AG04450 (cell line): ENCODE measurements at places on chromosomes 2 and 18.

DNA sequence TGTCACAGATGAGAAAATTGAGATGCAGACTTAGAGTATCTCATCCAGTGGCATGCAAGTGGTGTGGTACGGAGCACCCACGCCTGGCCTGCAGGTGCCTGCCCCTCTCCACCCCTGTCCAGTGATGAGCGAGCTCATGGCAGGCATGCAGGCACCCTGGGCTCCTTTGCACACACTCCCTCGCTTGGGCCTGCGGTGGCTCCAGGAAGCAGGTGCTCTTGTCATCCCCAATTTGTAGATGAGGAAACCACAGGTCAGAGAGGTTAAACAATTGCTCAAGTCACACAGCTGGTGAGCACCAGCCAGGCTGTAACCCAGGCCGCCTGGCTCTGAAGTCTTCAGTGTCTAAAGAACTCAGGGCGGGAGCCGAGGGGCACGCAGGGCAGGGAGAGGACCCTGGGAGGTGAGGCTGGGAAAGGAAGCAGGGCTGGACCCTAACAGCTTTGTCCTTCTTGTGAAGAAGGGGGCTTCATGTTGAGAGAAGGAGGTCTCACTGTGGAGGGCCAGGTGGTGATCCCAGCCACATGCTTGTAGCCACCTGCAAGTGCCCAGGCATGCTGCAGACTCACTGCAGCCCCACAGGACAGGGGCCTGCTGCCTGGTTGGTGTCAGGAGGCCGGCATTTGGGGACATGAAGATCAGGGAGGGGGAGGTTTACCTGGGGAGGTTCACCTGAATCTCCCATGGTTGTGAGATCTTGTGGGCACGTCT is 166.2 kb downstream of the SH3RF3 start:
- no peak for DNase-seq

DNA sequence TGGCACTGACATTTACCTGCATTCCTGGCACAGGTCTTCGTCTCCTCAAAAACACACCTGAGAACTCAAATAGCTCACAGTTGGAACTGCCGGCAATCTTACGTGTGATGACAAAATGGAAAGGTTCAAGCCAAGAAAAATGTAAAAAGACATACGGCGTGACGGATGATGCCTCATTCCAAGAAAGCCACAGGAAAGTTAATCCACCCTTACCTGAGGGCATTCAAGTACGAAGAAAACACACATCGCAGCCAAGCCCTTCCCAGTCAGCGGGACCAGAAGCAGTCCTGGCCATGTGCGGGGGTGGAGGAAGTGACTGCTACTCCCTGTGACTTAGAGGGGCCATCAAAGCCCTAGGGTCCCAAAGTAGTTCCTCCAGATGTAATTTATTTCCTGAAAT is 986.3 kb upstream of the CELF4 start:
- DNase-seq, result no peak

- no peak for DNase-seq
Observed at GRCh38 chr2:180474716-180475115, 467.6 kb upstream of the CWC22 start.

GRCh38 chr18:4781873-4782272 is 326.8 kb upstream of the DLGAP1 start:
- DNase-seq, result no peak

DNA sequence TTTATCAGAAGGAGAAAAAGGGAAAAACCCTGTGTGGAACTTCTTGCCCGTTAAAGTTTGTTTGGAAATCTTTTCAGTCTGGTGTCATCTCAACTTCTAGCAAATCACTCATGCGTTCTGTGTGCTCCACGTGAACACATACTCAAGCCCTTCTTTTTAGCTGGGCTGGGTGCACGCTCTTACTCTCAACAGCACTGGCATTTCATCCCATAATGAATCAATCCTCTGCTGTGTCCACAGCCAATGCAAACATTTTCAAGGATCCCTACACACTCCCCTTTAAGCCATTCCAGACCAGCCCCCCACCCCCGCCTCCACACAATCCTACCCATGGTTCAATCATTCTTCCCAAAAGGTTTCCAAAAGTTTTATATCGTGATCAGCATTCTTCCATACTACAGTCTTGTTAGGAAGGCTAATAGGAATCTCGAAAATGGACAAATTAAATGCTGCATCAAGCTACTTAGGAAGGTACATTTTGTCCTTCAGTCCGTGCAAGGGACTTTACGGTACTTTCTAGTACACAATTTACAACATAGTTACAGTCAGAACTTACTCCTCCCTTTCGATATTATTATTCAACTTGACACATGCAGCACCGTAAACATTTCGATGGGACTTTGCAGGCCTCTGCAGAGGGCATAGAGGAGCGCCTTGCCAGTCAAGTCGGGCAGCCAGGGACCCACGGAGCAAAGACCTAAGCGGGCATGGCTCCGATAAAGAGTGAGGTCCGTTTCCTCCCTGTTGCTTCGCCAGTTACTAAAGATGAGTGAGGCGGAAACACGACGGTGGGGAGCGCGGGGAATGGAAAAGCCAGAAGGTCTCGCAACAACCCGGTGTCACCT is 1.4 kb downstream of the PTGR3 start:
- no peak for DNase-seq

DNA sequence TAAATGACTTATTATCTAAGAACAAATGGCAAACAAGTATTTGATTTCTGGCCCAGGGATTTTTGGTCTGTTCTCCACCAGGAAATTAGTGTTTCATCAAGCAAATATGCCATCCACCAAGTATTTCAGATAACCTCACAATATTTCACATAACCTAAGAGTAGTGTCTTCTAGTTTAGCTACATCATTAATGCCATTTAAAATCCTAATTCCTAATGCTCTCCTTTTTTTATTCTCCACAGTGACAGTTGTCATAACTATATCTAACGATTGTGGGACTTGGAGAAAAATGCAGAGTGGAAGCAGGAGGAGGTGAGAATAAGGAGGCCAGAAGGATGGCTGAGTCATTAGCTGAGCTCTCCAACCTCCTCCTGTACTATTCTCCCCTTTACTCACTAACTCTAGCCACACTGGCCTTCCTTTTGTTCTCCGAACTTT is 58.5 kb upstream of the CTLA4 start:
- no peak for DNase-seq

- DNase-seq, result no peak
Observed at GRCh38 chr2:70698847-70699246, 69.2 kb downstream of the ADD2 start.

GRCh38 chr2:49000695-49001094 is 153.6 kb downstream of the FSHR start:
- no peak for DNase-seq

GRCh38 chr2:101361522-101361921 is 25.8 kb downstream of the CREG2 start:
- no peak for DNase-seq

- no peak for DNase-seq
Observed at GRCh38 chr2:101794141-101794540, 96.6 kb downstream of the MAP4K4 start.

DNA sequence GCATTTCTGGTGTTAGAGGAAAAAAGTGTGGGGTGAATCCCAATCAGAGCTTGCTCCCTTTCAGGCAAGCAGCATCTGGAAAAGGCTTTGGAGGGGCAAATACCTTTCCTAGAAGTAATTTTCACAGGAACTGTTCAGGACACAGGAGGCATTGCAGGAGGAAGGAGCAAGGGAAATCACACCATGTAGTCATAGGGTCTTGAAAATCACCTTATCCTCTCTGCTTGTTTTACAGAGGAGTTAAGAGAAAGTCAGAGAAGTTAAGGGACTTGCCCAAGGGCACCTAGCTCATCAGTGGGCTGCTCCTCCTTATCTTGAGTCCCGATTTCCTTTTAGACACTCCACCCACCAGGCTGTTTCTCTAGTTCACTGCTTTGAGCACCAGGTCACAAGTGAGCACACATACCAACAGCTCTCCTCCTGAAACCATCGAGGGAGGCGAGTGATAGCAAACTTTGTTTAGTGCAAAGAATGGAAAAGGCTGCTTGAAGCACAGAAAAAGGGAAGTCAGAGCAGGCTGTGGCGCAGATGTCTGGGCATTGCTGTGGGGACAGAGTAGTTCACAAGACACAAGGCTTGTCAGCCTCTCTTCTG is 89.2 kb upstream of the CXCR4 start:
- no peak for DNase-seq

DNA sequence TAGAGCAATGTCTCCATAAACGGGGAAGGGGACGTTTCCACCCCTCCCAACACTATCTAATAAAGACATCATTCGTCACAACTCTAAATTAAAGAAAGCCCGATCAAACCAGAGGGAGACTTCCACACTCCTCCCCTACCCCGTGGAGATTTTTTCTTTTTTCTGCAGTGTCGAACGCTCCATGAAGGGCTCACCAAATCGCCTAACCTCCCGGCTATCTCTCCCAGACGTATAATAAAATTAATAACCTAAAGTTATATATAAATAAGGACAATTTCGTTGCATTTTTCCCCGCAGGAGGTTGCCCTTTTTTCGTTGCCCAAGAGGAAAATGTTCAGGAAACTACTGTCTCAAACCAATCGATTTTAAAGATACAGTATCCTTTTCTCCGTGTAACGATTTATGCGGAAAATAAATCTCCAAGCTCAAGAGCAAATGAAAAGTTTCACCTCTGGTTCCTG is 2.4 kb downstream of the EVX2 start:
- no peak for DNase-seq

- no peak for DNase-seq
Observed at GRCh38 chr2:228048838-228049490, 132.5 kb downstream of the SPHKAP start.

- DNase-seq, result peak; percentile 45
Observed at GRCh38 chr2:69741575-69742321, at the start of gene ANXA4. TSS of gene ANXA4 (plus strand) at chr2:69742134. CDS start at chr2:69781566, 39,432 bp downstream.

- no peak for DNase-seq
Observed at GRCh38 chr2:108986916-108987510, 2.0 kb downstream of the EDAR start.

DNA sequence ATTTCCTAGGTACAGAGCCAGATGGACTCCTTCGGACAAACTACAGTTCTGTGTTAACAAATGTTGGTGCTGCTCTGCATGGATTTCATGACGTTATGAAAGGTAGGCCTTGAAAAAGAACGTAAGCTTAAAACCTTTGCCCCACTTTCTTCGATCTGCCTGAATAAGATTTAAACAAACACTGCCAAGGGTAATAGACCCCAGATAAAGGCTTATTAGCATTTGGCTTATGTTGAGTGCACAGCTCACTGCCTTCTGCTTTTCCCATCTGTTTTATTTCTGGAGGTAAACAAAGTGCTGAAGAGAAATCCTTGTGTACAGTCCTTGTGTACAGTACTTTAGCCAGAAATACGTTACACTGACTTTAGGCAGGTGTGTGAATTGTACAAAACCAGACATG is 50.0 kb upstream of the STON1 start:
- no peak for DNase-seq

DNA sequence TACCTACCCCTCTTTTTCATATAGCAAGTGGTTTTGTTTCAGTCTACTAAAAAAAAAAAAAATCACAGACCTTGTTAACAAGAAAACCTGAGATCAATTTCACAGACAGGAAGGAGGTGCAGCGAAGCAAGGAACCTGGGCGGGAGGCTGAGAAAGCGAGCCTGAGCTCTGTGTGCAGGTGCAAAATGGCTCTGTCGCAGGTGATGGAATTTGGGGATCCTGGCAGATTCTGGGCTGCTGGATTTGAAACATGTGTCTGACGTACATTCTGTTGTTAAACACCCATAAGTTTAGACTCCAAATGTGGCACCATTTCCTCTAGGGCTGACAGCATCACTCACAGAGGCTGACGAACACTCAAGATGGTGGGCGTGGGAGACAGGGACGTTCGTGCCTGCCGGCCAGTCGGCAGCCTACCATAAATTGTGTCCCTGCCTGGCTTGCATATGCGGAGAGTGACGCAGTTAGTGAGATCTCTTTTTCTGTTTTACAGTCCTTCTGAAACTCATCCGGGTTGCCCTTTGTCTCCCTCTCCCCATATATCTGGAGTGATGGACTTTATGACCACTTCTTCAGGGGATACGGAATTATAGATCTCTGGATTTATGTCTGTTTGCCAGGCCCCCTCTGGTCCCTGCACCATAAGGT is 8.8 kb upstream of the DDX1 start:
- DNase-seq, result no peak

- DNase-seq, result no peak
Observed at GRCh38 chr2:64768491-64769005, 114.8 kb upstream of the SERTAD2 start.

DNA sequence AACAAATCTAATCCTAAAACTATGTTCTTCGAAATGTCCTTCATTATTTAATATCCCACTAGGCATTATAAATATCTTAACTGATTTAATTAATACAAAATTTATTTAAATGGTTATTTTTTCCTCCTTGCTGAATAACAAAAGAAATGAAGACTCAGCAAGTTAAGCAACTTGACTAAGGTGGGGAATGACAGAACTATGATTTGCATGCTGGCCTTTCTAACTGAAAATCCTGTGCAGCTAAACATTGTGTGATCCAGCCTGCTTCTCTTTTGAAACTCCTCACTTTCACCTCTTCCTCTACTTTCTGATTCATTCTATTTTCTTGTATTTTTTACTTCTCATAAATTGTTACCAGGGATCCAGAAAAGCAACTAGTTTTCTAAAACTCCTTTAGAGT is 132.0 kb downstream of the CALCRL start:
- DNase-seq, result no peak

DNA sequence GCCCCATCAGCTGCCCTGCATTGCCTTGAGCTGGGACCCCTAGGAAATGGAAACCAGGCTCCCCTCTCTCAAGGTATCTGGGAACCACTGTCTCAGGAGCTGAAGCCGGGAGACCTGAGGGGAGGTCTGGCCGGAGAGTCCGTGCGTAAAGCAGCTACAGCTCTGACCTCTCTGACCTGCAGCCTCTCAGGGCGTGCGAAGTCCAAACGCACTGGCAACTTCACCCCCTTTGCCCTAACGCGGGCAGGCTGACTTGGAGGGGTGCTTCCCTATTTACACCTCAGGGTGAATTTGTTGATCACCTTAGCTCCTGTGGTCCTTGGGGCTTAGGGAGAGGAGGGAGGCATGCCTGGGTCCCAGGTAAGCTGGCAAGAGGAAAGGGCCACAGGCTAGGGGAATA is 17.5 kb downstream of the SIGLEC15 start:
- no peak for DNase-seq

DNA sequence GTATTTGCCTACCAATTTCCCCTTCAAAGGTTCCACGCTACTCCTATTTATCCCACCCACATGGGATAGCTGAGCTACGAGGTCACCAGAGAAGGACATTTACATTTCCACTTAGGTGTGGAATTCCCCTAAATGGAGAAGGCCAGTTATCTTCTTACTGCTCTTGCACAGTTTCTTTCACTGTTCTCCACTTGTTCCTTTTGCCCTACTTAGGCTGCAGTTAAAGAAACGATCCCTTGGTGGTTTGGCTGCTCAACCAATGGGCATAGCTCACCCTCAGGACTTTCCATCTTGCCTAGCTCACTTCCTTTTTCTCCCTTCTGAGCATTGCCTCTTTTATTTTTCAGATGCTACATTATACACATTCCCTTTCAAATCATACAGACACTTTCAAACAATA is 11.2 kb upstream of the NABP1 start:
- DNase-seq, result no peak

GRCh38 chr2:5067816-5068215 is 624.4 kb upstream of the SOX11 start:
- no peak for DNase-seq

GRCh38 chr2:121865914-121866313 is 110.5 kb downstream of the TSN start:
- no peak for DNase-seq
